ENCODE measurements at places on chromosomes 4 and X.

DNA sequence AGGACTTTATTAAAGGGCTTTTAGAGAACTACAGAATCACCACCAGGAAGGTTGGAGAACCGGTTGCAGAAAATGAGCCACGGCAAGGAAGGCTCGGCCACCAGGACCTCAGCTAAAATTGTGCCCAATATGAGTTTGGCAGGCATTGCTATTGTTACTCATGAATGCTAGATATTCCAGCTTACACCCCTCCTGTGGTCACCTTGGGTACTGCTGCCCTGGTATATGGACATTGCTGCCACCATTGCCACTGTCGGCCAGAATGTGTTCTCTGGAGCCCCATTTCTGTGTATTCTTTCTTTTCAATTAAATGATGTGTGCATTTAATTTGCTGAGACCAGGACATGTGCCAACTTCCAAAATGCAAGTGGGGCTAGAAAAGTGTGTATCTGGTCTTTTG, 626.7 kb upstream of the BOD1L1 start:
- no peak for DNase-seq

GRCh38 chr4:173960398-173960797, 323.1 kb downstream of the FBXO8 start:
- no peak for DNase-seq

DNA sequence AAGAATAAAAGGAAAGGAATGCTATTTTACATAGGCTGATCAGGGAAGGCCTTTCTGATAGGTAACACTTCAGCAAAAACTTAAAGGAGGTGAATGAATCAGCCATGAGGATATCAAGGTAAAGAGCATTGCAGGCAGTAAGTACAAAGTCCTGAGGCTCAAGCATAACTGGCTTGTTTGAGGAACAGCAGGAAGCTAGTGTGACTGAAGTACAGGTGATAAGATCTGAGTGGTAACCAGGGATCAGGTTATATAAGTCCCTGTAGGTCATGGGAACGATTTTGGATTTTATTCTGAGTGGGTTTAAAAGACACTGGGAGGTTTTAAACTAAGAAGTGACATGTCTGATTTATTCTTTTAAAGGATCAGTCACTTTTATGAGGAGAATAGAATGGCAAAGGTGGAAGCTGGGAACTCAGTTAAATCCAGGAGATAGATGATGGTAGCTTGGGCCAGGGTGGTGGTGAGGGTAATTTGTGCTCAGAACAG, 47.1 kb upstream of the THOC2 start:
- no peak for DNase-seq

DNA sequence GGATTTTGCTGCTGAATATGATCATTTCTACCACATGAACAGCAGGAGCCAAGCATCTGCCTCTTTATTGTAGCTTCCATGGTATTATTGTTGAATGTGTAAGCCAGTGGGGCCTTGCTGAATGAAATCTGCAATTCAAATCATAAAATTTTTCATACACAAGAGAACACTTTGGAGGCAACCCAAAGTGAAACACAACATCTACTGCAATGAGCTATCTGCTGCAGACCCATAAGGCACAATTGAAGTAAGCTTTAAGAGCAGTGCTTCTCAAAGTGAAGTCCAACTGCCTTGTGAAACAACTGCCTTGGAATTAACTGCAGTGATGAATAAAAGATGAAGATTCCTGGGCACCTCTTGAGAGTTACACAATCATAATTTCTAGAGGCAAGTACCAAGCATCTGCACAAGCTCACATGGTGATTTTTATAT, 626.3 kb upstream of the INTU start:
- DNase-seq = no peak

DNA sequence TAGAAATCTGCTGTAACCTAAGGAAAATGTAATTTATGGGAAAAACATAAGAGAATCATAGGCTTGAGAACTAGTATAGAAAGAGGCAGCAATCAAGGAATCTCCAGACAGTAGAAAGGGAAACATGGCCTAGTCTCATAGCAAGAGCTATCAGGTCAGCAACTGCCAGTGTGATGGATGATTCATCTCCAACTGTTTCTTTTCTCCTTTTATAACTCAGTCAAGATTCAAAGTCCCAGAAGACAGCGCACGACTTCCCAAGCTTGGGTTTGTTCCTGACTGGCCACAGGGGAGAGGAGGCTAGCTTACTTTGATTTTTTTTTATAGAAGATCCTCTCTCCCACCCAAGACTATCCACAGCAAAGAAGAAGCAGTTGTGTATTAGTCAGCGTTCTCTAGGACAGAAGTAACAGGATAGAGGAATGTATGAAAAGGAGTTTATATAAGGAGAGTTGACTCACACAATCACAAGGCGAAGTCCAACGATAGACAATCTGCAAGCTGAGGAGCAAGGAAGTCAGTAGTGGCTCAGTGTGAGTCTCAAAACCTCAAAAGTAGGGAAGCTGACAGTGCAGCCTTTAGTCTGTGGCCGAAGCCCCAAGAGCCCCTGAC, 181.5 kb downstream of the GC start:
- DNase-seq = no peak

- DNase-seq = no peak
Measured at GRCh38 chr4:161604516-161605300, 559.1 kb downstream of the FSTL5 start.

DNA sequence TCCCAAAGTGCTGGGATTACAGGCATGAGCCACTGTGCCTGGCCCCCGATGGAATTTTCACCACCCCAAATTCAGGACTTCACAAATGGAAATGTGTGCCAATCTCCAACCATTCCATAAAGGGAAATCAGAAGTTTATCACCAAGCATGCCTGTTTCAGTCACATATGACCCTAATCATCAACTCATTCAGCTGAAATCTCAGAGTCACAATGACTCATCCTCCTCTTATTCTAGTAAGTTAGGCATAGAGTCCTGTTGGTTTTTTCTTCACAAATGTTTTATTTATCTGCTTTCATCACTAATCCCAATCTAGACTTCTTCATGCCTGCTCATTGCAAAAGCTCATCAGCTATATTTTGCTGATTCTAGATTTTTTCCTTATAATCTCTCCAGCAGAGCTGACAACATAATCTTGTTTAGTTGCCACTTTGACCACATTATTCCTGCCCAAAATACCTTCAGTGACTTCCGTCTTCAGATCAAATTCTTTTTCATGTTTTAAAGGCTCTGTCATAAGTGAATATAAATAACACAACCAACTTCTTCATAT, 83.3 kb downstream of the SLC7A11 start:
- no peak for DNase-seq

DNA sequence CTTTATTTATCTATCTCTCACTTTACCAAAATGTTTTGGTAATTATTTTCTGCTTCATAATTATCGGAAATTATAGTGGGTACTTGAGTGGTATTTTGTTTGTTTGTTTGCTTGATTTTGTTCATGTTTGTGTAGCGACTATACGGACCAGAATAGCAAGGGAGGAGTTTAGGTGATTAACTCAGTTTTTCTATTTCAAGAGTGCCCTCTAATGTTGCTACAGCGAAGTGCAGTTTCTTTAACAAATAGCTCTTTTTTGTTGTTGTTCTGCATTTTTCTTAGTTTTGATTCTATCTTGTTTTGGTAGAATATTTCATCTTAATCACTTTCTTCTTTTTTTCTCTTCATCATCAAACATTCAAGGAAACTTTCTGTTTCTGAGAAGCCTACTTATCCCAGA, 40.8 kb upstream of the QRFPR start:
- no peak for DNase-seq

GRCh38 chrX:88612870-88613329, 134.1 kb upstream of the CPXCR1 start:
- no peak for DNase-seq

GRCh38 chr4:92175250-92175649, 128.5 kb upstream of the GRID2 start:
- no peak for DNase-seq

GRCh38 chr4:160580581-160580980, 1477.7 kb downstream of the RAPGEF2 start:
- DNase-seq = no peak

- no peak for DNase-seq
Measured at GRCh38 chrX:21394792-21395191, 20.6 kb downstream of the CNKSR2 start.

- no peak for DNase-seq
Measured at GRCh38 chr4:38745881-38746280, 36.9 kb downstream of the TLR10 start.

DNA sequence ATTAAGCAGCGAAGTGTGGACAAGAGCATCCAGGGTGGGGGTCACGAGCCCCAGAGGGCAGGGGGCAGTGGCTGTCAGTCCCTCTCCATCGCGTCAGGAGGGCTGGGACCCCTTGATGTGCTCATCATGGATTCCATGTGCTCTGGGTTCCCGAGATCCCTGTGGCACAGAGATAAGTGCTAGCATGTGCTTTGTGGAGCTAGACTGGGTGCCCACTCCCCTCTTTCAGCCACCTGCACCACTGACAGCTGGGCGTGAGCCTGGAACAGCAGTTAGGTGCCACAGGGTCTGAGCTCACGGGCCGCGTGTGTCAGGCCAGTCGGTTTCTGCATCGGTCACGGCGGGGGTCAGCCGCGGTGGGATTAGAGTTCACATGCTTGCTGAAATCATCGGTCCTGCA, 24.3 kb downstream of the CPZ start:
- no peak for DNase-seq

GRCh38 chr4:123463869-123464268, 67.3 kb downstream of the SPRY1 start:
- no peak for DNase-seq

DNA sequence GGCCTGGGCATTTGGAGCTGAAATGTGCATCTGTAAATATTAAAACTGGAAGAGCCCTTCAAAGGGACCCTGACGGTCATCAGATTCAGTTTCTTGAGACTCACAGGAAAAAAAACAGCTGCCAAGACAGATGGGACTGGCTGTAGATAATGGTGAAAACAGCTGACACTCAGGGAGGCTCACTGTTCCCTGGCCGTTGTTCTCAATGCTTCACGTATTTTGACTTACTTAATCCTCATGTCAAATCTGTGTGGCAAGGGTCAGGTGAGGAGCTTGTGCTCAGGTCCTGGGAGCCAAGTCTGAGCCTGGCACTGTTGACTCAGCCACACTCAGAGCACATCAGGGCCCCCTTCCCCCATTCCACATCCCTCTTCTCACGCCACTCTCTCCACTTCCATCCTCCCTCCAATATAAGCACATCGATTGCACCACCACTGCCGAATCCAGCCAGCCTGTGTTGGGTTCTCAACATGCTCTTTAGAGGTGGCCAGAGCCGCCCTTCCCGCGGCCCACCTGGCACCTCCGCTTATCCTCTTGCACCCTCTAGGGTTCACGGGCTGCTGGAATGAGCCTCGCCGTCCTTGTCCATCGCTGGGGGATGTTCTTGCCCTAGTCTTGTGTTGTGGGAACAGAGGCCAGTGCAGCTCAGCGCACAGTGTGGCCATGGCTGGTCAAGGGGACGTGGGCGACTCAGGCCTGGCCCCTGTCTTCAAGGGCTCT, 40.1 kb downstream of the EVC start:
- no peak for DNase-seq

GRCh38 chr4:866761-867390, 40.9 kb upstream of the CPLX1 start:
- no peak for DNase-seq

DNA sequence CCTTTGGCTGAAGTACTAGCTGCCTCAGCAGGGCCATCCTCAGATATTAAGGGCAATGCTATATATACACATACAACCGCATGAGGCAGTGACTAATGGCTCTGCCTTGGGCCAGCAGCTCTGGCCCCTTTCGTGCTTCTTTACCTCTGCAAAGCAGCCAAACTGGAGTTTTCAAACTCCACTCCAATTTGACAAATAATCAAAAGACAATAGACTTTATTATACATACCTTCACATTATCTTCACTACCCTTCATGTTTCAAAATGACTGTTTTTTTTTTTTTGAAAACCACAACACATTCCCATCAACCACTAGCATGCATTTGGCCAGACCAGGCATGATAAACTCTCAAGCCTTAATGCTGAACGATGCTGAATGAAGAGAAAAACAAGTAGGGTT, 187.7 kb downstream of the ENOX2 start:
- no peak for DNase-seq

DNA sequence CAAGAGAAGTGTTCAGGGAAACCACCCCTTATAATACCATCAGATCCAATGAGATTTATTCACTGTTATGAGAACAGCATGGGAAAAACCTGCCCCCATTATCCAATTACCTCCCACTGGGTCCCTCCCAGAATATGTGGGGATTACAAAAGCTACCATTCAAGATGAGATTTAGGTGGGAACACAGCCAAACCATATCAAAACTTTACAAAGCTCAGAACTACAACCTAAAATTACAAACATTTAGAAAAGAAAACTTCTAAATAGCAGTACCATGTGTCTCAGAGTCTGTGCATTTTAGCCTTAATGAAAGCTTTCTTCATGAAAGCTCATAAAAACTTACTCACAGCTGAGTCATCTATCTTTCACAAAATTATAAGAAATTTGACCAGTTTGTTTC, 1442.8 kb upstream of the PCDH7 start:
- no peak for DNase-seq

GRCh38 chrX:133007458-133007857, 49.0 kb upstream of the HS6ST2 start:
- no peak for DNase-seq

- DNase-seq = no peak
Measured at GRCh38 chr4:168515222-168516011, 18.6 kb downstream of the PALLD start.

DNA sequence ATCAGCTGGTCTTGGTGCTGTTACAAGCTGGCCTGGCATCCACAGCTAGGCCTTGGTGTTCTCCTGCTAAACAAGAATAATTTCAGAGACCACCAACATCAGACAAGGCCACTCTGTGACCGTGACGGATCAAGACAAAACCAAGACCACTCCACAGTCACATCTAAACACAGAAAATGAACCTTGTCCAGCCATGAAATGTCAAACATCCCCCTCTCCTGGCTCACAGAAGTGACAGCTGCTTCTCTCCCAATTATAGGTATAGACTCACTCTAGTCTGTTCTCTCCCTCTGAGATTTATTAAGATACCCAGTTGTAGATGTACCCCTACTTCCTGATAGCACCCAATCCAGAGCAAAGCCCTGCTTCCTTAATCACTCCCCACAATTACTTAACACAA, 40.4 kb downstream of the EFHC2 start:
- no peak for DNase-seq

GRCh38 chr4:98181809-98182208, 38.5 kb upstream of the STPG2 start:
- no peak for DNase-seq

- DNase-seq = no peak
Measured at GRCh38 chr4:181971411-181971810, 271.8 kb upstream of the TENM3 start.

- DNase-seq = no peak
Measured at GRCh38 chr4:185479507-185479971, 8.0 kb upstream of the CCDC110 start.

DNA sequence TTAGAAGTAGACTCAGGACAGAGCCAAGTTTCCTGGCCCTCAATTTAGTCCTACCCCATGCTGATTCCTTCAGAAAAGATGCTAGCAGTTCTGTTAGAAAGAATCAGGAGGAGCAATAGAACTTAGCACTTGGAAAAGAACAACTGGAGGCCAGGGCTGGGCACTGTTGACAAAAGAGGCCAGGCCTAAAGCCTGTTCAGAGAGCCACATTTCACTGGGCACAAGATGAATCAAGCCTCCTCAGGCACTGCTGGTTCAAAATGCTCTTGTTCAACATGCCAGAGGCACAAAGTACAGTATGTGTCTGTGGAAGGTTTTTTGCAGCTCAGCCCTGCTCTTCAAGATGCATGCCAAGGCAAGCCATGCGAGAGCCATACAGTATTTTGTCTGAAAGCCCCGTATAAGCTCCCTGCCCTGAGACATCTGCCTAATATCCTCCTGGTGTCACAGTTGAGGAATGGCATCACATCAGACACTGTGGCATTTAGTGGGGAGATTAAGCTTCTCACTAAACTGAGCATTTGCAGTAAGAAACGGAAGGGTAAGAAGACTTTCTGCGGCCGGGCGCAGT, 53.7 kb downstream of the RASL11B start:
- DNase-seq = no peak
